EH (cell line): ENCODE measurements at places on chromosomes 12 and 14.
A peak's percentile ranks its signal among the peaks of the same experiment; 100 is the strongest.

DNA sequence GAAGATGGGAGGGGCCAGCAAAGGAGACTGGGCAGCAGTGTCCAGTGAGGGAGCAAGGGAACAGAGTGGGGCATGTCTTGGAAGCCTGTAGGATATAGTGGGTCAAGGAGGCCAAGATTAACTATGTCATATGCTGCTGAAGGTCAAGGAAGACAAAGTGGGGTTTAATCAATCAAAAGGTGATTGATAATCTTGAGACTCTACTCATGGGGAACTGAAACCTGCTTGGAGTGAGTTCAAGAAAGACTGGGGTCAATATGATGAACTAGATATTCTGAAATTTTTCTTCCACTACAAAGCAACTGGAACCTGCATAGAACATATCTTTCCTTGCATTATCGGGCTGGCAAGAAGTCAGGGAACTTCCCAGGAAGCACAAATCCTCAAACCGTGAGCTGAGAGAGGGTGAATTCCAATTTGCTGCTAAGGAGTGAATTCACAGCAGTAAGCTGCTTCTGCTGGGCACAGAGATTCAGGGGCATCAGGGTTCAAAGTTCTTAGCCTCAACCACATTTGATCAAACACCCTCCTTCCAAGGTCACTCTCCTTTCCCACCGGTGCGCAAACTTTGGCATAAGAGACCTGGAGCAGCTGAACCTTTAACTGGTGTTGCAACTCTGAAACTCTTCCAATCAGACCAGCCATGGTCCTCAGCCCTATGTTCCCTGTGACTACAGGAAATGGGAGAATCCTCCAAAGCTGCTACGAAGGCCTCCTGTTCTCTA lies 40.3 kb upstream of the DCD start:
- DNase-seq = no peak

DNA sequence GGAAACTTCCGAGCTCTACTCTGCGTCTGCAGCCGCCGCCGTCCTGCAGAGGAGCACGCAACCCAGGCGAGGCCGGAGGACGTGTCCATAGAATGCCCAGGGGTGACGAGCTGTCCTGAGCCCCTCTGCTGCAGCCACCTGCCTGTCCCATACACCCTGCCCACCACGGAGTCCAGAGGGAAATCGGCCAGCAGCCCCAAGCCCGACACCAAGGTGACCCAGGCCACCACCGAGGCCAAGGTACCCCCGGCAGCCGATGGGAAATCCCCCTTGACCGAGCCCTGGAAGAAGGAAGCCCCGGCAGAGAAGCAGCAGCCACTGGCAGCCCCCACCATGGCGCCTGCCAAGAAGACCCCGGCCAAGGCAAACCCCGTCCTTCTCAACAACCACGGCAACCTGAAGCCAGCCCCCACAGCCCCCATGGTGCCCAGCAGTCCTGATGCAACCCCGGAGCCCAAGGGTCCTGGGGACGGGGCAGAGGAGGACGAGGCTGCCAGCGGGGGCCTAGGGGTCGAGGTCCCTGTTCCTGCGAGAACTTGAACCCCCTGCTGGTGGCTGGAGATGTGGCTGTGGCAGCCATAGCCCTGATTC lies 128.7 kb upstream of the C14orf180 start:
- no peak for DNase-seq

- peak; percentile 59 for DNase-seq
These were observed 40.2 kb downstream of the HSP90AA1 start for GRCh38 chr14:102046337-102047278.

DNA sequence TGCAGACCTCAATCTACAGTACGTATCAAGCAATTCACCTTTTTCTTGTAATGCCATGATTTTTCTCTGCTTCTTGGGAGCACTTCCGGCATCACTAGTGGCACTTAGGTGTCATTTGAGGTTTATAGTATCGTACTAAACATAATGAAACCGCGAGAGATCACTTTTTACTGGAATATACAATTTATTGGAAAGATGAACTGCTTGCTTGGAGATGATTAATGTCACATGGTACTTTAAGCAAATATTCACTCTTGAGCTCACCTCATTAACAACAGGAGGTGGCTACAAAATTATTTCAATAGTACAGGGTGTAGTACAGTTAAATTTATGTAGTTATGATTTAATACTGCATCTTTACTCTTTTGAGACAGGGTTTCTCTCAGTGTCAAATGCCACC lies 11.5 kb downstream of the FUT8 start:
- no peak for DNase-seq

DNA sequence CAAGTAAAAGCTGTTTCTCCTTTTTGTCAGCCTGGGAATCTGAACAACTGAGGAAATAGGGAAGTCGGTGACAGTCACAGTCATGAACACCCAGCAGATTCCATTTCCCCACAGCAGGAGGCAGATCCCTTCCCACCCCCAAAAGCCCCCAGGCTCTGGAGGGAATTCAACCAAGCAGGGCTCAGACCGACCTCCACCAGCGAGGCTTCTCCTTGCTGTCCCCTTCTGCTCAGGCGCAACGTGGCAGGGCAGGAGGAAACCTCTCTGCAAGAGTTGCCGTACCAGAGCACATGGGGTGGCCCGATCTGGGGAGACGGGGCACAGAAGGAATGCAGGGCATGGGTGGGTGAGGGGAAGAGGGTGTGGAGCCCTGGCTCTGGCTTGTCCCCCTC lies 319 bp downstream of the GALNT6 start:
- peak; percentile 72 for DNase-seq

- DNase-seq = no peak
These were observed 182.5 kb downstream of the VRK1 start for GRCh38 chr14:96979611-96980074.

DNA sequence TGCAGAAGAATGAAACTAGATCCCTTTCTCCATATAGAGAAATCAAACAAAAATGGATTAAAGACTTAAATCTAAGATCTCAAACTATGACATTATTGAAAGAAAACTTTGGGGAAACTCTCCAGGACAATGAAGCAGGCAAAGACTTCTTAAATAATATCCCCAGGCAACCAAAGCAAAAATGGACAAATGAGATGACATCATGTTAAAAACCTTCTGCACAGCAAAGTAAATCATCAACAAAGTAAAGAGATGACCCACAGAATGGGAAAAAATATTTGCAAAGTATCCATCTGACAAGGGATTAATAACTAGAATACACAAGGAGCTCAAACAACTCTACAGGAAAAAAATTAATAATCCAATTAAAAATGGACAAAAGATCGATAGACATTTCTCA lies 101.0 kb downstream of the RALGAPA1 start:
- DNase-seq = peak; percentile 24

- DNase-seq = peak; percentile 27
These were observed 15.4 kb upstream of the PAWR start for GRCh38 chr12:79706156-79706555.

DNA sequence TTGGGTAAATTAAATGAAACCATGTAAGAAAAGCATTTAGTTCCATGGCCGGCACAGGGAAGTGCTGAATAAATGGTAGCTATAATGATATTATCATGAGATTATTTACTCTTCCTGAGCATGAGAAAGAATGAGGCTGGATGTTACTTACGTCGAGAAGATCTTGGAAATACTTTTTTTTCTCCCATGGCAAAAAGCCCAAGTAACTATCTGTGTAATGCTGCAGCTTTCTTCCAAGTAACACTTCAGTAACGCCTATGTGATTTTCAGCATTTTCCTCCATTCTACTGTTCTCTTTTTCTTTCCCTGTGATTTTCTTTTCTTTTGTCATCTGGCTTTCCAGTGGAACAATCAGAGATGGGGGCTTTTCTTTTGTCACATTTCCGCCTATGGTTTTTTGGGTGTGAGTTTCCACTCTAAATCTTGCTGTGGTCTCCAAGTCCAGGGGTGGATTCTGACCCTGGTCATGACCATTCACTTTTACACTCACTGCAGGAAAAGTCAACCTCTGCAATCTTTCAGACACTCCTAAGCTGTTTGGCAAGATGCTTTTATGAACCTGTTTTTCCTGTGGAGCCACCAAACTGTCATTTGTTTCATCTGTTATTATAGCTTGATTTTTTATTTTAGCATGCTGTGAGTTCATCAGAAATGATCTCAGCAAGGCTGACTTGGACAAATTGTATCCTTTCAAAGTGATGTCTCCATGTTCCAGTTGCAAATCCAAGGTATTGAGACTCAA lies 25.0 kb upstream of the SYCP3 start:
- DNase-seq = no peak

GRCh38 chr12:642633-643474 lies 20.4 kb downstream of the NINJ2 start:
- peak; percentile 74 for DNase-seq

DNA sequence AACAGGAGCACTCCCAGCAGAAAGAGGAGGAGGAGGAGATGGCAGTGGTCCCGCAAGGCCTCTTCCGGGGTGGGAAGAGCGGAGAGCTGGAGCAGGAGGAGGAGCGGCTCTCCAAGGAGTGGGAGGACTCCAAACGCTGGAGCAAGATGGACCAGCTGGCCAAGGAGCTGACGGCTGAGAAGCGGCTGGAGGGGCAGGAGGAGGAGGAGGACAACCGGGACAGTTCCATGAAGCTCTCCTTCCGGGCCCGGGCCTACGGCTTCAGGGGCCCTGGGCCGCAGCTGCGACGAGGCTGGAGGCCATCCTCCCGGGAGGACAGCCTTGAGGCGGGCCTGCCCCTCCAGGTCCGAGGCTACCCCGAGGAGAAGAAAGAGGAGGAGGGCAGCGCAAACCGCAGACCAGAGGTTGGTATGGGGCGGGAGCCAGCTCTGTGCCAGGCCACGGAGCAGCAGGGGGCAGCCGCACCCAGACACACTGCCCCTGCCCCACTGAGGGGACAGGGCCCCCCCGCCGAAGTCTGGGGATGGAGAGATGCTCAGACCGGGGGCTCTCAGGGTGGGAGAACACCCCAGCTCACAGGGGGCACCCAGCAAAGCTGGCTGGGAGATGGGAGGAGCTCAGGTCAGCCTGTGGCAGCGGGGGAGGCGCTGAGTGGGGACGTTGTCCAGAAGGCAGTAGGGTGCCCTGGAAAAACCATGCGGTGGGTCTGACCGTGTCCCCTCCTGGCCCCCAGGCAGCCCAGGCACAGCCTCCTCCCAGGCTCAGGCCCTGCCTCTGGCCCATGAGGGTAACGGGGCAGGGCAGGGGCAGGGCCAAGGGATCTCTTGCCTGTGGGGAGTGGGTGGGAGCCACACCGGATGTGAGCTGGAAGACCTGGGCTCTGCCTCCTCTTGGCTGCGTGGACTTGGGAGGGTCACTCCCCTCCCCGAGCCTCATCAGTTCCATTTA lies 9.8 kb downstream of the CHGA start:
- no peak for DNase-seq

DNA sequence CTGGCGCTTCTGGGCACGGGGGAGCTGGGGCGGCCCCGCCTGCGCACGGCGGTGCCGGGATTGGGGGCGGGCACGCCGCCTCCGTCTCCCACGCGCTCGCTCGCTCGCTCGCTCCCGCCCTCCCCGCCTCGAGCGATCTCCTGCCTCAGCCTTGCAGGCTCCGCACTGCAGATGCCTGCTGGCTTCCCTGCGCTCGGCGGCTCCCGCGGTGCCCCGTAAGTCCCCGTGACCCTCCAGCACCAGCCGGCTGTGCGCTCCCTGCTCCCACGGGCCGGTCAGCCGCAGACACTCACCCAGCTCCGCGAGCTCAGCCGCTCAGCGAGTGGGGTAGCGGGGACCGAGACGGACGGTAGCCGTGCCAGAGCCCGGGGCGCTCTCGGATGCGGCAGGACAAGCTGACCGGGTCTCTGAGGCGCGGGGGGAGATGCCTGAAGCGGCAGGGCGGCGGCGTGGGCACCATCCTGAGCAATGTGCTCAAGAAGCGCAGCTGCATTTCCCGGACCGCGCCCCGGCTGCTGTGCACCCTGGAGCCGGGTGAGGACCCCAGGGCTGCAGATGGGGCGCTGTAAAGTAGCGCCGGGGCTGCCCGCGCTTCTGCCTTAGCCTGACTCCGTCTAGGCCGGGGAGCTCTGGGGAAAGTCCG lies at the start of gene TBC1D30:
Gene TBC1D30 (plus strand): TSS at position 148 of the 643 bp plus-strand sequence. CDS start 233 bp downstream, at position 381.
- peak; percentile 20 for DNase-seq
